Stimulated activated CD4-positive, alpha-beta T cell treated with anti-CD3 and anti-CD28 coated beads, Interleukin-4, amount 100 ng/mL, for 4 hours (primary cell): ENCODE measurements at places on chromosomes 3 and 15.

- no peak for DNase-seq
These were observed 144.1 kb downstream of the LRRK1 start for GRCh38 chr15:101063212-101063611.

DNA sequence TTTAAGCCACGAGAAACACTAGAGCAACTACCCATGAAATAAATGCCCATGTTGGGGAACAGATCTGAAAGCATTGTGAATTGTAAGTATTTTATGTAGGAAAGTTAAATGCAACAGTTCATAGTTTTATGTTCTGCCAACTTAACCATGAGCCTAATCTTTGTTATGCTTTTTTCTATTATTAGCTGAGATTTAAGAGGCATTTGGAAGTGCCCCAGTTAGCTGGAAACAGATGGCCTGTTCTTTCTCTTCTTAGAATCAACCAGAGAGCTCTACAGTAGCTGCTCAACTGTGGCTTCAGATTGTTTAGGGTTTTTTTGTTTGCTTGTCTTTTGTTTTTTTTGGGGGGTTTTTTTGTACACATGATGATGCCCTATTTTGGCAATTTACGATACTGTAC, 284.4 kb downstream of the KCNH8 start:
- no peak for DNase-seq

DNA sequence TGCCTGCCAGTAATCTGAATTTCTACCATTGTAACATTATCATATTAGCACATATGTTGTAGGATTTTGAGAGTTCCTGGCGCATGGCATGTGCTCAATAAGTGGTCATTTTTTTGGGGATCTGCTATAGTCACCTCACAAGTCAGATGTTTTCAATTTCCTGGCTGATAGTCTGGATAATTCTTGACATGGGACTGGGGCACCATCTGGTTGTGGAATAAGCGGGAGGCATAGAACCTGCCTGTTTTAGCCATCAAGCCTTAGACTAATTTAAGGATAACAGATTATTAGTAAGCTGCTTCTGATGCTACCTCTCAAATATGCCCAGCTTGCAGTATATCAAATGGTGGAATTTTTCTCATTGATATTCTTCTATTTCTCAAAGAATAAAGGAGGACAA, 39.1 kb downstream of the GASK1A start:
- no peak for DNase-seq

DNA sequence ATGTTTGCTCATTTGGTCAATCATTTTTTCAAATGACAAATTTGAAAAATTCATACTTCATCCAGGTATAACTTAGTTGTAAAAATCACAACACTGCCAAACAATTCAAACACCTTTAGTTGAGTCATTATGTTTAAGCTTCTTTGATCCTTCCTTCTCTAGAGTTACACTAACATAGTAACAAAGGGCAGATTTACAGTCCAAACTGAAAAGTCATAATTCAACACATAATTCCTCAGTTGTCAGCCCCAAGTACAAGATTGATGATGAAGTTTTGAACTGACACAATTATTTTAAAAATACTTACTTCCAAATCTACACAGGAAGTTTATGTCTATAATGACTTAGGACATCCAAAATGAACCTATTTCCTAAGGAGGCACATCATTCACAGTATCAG, 264.1 kb downstream of the LSAMP start:
- DNase-seq, result no peak

GRCh38 chr15:73751899-73752805, 999 bp downstream of the INSYN1 start:
- DNase-seq, result no peak

DNA sequence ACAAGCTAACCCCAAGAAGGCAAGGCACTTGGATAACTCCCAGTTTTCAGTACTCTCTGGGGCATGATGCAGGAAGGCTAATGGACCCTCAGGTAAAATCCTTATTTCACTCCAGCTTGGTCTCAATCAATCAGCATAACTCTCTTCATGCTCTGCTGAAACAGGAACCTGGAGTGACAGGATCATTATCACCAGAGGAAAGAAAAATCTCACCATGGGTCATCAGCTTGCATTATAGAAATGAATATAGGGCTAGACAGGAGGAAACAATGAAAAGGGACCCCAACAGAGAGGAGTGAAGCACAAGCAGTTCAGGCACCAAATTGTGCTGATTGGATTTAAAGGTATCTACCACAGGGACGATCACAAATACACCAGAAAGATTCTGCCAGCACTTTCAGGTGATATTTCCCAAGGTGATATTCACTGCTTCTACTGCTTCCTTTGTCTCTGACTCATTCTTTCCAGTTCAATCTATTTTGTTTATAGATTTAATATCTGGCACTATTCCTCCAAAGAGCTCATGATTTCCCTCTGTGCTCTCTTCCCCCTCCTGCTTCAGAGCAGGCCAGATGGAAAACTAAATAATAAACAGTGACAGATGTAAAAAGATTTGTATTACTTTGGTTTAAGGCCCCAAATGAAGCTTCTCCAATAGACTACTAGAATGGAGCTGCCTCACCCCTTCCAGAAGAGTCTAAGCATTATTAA, 22.9 kb upstream of the THUMPD3 start:
- DNase-seq, result no peak

- DNase-seq, result no peak
These were observed 342.7 kb downstream of the PTPRG start for GRCh38 chr3:61903931-61904657.

- no peak for DNase-seq
These were observed 128.5 kb downstream of the LSAMP start for GRCh38 chr3:116316771-116317170.

DNA sequence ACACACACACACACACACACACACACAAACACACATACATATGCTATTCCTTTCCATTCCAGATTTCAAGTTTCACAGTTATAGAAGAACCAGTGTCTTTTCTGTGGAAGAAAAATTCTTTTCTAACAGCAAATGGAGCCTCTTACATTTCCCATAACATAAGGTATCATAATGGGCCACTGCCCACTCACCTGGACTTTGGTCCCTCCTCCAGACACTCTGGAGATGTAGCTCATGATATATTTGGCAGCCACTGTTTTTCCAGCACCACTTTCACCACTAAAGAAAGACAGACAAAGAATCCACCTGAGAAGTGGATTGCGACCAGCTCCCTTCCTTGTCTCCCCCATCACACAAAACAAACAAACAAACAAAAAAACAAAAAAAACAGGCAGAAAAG, 29.8 kb downstream of the LDHAL6B start:
- DNase-seq, result no peak

DNA sequence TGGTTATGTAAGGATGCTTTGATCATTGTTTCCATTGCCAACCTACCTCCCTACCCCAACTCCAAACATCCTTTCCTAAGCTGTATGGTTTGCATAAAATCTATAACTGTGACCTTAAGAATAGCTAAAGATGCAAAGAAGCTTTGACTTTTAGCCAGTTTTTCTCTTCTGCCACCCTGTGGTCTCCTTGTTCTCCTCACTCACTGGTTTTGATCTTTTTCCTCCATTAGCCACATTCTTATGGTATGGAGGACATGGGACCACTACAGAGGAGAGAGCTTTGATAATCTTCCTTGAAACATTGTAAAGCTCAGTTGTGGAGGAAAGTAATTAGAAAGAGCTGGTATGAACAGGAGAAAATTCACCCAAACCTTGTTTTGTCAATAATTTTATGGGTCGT, 115.9 kb downstream of the NEK11 start:
- DNase-seq, result no peak

- no peak for DNase-seq
These were observed 5.6 kb upstream of the AEN start for GRCh38 chr15:88615303-88616107.

DNA sequence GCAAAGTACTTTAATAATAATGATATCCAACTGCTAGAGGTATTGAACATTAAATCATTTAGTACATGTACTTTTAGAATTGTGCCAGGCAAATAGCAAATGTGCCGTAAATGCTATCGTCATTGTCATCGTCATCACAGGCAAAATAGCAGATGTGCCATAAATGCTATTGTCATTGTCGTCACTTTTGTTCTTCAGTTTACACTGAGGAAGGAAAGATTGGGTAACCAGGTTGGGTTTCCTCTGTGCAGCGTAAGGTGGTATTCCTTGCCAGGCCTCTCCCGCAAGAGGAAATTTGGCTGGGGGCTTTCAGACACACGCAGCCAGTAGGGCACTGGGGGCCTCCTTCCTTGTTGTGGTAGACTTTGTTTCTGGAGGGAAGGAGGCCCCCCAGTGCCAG, 26.4 kb downstream of the ABHD17C start:
- no peak for DNase-seq

DNA sequence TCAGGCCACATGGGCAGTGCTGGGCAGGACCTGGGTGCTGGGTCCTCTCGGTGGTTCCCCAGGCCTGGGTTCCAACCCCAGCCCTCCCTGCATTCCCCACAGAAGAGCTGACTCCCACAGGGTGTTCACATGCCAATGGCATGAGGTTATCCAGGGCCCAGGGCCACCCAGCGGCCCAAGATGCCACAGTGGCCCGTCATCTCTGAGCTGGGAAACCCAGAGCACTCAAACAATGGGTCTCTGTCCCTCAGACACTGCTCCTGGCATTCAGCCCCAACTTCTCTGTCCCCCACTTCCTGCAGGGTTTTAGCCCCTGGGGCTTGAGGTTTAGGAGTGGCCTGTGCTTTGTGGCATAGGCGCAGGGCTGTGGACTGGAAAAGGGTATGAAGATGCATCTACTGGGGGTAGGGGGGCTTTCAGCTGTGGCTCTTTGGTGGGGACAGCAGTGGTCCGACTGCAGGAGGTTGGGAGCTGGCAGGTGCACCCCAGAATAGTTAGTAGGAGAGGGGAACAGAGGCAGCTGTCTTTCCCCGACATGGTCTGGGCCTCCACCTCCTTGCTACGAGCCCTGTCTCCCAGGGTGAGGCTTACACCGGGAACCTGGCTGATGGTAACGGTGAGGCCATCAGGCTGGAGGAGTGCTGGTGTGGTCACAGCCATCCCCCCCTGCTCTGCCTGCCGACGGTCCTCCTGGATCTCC, 1.7 kb downstream of the CCDC9B start:
- no peak for DNase-seq

- no peak for DNase-seq
These were observed 60.5 kb upstream of the ETV5 start for GRCh38 chr3:186169379-186169778.

DNA sequence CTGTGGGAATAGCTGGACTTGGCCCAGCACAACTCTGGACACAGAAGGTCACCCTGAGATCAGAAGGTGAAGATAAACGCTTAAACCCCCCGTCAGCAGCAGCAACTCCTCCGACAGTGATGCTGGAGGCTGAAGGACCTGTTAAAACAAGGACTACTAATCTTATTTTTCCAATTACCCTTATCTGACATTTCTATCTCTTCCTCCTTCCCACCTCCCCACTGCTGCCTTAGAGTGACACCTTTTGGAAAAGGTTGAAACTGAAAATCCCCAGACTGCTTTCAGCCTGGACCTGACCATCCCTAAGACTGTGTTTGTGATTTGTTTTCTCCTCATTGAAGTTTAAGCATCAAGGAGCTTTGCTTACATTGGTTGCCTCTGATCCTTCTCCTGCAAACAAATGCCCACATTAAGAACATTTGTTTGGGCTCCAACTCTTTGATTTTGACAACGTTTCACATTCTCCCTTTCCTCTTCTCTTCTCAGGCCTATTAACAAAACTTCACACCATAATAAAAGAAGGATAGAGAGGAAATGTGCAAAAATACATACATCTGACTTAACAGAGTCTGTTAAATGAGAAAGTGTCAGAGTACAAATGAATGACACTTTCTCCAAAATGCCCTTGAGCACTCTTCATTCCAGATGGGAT, 410.6 kb upstream of the WNT5A start:
- no peak for DNase-seq

- no peak for DNase-seq
These were observed 2.4 kb upstream of the LMCD1 start for GRCh38 chr3:8499181-8499611.

- DNase-seq, result no peak
These were observed 74.5 kb downstream of the FOXP1 start for GRCh38 chr3:71509066-71509465.

- DNase-seq, result peak; percentile 39
These were observed 16.1 kb upstream of the SEMA4B start for GRCh38 chr15:90184786-90185704.

- DNase-seq, result no peak
These were observed 118.3 kb downstream of the PROS1 start for GRCh38 chr3:93855401-93855800.

DNA sequence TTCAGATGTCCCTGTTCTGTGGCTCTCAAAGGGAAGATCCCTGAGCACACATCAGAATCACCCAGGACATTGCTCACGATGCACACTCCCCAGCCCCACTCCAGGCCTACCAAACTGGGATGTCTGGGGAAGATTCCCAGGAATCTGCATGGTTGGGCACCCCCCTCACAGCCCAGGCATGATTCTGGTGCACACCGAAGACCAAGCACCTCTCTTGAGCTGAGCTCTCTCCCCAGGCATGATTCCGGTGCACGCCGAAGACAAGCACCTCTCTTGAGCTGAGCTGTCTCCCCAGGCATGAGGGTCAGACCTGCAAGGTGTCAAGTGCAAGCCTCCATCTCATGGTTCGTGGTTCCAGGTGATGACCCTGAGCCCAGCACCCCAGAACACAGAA, 112.2 kb upstream of the MEF2A start:
- DNase-seq, result no peak

- no peak for DNase-seq
These were observed 24.6 kb downstream of the ACSBG1 start for GRCh38 chr15:78209646-78210348.

GRCh38 chr3:172520301-172520831, 2.9 kb downstream of the TNFSF10 start:
- DNase-seq, result no peak

DNA sequence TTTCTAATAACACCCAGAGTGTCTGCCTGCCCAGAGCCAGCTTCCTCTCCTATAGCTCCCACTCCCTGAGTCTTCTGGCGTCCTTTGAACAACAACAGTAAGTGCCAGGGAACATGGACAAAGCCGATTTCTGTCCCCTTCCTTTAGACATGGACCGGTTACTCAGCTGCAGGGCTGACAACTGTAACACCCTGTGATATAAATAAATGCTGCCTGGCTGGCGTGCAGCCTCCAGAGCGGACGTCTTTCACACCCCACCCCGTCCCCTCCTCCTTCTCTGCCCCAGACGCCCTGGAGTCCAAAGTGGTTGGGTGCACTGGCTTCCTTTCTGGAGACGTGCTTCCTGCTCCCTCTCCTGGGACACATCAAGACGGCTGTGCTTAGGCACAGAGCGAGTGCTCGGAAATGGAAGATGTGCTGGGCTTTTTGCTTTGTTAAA, 281.9 kb upstream of the LRRFIP2 start:
- DNase-seq, result no peak

DNA sequence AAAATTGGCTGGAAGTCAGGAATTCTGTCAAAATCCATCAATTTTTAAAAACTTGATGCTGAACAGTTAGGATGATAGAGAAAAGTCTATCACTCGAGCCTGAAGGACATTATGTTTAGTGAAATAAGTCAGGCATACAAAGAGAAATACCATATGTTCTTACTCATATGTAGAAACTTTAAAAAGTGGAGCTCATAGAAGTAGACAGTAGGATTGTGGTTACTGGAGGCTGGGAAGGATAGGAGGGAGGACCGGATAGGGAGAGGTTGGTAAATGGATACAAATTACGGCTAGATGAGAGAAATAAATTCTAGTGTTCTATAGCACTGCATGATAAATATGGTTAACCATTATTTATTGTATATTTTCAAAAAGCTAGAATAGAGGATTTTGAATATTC, 389.5 kb upstream of the RASGRP1 start:
- no peak for DNase-seq
